Activated naive CD4-positive, alpha-beta T cell treated with anti-CD3 and anti-CD28 coated beads, Interleukin-2, amount 10 ng/mL, durations not matched to agents 5 hours and 36 hours (primary cell): ENCODE measurements at places on chromosomes 11 and 22. TPM values are rescaled to one million over a fixed set of nuclear protein-coding genes. Genes with fewer than 3 reads are reported as not detected.

Gene HIRA
- 40.7 TPM for total RNA-seq

Gene WNT11
- total RNA-seq: not detected

Gene CYB5R2
- 0.84 TPM for total RNA-seq

Gene SNX32
- 1.5 TPM for total RNA-seq

Gene CALCA
- not detected for total RNA-seq

Gene MTFP1
- 51.7 TPM for total RNA-seq

Gene KCNJ4
- not detected for total RNA-seq

Gene HDHD5
- total RNA-seq: 38.6 TPM

Gene ZP1
- total RNA-seq: not detected

Gene FBLN1
- not detected for total RNA-seq

Gene SDHAF2
- total RNA-seq: 47.5 TPM

Gene CREB3L1
- not detected for total RNA-seq

Gene SCGB1D2
- total RNA-seq: not detected

Gene TPBGL
- total RNA-seq: 0.41 TPM

Gene GAL
- total RNA-seq: not detected

Gene DEFB131B
- not detected for total RNA-seq

Gene BID
- 42.1 TPM for total RNA-seq

Gene TSSK2
- not detected for total RNA-seq

Gene PNPLA5
- not detected for total RNA-seq

Gene GPR83
- total RNA-seq: not detected

Gene LMNTD2
- total RNA-seq: 5.8 TPM

Gene CYTH4
- 113 TPM for total RNA-seq

Gene OR10D3
- total RNA-seq: not detected

Gene TMEM86A
- 2.3 TPM for total RNA-seq

Gene BLID
- total RNA-seq: not detected

Gene CNGA4
- 0.22 TPM for total RNA-seq

Gene ACRV1
- total RNA-seq: not detected

Gene MUC6
- not detected for total RNA-seq

Gene SMIM35
- 0.05 TPM for total RNA-seq

Gene PLAAT3
- total RNA-seq: 3.0 TPM

Gene PATE2
- total RNA-seq: not detected

Gene C11orf86
- not detected for total RNA-seq

Gene KIRREL3
- total RNA-seq: not detected

Gene TYR
- total RNA-seq: not detected
